Stimulated activated CD4-positive, alpha-beta T cell treated with anti-CD3 and anti-CD28 coated beads, Interleukin-1b, Interleukin-23, amount 100 ng/mL, for 4 hours (primary cell): ENCODE measurements at places on chromosomes 7 and 10.
A peak's percentile ranks its signal among the peaks of the same experiment; 100 is the strongest.

- no peak for DNase-seq
Measured at GRCh38 chr7:135768467-135768866, 19.9 kb upstream of the FAM180A start.

- no peak for DNase-seq
Measured at GRCh38 chr7:18459484-18460245, 35.9 kb upstream of the HDAC9 start.

DNA sequence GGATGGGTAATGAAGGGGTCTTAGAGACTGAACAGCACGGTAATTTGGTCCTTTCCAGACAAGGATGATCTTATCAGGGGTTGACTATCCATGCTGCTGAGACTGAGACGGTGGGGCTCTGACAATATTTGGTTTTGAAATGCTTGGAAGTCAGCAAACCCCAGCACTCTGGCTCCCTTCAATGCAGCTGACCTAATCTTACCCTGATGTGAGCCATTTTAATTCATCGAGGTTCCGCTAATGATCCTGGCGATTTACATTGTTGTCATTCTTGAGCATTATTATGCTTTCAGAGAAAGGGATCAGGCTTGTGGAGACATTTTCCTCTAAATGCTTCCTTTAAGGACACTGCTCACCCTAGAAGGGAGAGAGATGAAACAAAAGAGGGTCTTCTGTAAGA lies 114.6 kb upstream of the BMPER start:
- no peak for DNase-seq

GRCh38 chr7:111014079-111014478 lies 76.8 kb upstream of the LRRN3 start:
- no peak for DNase-seq

GRCh38 chr10:48931188-48931587 lies 8.5 kb downstream of the LRRC18 start:
- no peak for DNase-seq

DNA sequence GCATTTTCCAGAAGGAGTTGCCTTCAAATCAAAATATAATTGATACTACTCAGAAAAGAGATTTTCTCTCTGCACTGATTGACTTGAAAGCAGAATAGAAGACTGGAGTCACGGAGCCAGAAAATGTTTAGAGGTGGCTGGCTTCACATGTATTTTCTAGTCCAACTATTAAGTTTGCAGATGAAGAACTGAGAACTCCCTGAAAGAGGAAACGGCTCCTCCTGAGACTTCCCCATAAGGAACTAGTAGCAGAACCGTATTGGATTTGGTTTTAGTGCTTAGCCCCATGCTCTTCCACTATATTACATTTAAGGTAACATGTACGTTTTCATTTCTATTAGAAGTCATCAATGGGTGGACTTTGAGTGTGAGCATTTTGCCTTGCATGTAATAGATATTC lies 946.3 kb downstream of the CNTNAP2 start:
- DNase-seq: no peak

DNA sequence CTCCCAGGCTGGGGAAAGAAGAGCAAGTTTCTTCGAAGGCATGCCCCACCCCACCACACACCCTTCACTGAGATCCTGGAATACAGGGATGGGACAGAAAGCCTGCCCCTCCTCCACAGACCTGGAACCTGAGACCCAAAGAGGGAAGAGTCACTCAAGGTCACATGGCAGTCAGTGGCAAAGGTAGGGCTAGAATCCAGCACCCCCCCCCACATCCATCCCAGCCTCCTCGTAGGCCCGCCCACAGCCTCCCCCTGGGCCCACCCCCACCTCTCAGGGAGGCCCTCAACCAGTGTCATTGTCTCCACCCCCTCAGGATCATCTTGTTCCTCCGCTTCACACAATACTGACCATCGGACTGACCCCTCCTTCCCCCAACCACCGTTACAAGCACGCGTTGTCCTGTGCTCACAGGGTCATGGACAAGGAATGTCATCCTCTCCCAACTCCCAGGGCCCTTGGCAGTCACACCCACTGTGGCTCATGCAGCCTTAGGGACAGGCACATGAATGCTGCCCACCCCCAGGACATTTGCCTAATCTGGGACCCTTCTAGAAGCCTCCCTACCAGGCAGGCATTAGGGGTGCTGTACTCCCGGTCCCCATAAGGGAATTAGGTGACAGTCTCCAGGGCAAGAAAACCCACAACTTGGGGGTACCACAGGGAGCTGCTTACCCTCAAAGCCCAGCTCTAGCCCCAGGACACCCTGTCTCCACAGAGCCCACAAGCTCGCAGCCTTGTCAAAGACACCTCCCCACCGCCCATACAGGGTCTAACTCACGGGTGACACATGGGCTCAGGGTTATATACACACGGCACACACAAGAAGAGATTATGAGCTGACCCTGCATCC lies 1.4 kb downstream of the KCNH2 start:
- no peak for DNase-seq

GRCh38 chr10:86267286-86268195 lies 99.1 kb downstream of the GRID1 start:
- no peak for DNase-seq

- DNase-seq: no peak
Measured at GRCh38 chr7:139725077-139725476, 52.7 kb downstream of the HIPK2 start.

- no peak for DNase-seq
Measured at GRCh38 chr7:40865441-40866233, 730.8 kb downstream of the SUGCT start.

DNA sequence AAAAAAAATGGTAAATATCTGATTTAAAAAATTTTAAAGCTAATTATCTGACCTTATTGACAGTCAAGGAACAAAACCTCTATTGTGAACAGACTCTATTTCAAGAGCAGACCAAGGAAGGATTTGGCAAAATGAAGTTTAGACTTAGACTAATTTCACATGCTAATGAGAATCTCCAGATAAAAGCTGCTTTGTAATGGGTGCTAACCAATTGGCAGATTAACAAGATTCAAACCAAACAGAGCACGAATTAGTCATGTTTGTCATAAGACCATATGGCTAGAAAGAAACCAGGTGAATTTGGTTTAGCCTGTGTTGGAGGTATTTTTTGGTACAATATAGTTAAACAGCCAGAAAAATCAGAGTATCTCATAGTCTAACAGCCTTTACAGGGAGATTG lies 429.1 kb upstream of the NFE2L3 start:
- no peak for DNase-seq

- no peak for DNase-seq
Measured at GRCh38 chr7:149882248-149883047, 8.7 kb downstream of the ATP6V0E2 start.

- DNase-seq: no peak
Measured at GRCh38 chr10:129505500-129506075, 38.5 kb downstream of the MGMT start.

DNA sequence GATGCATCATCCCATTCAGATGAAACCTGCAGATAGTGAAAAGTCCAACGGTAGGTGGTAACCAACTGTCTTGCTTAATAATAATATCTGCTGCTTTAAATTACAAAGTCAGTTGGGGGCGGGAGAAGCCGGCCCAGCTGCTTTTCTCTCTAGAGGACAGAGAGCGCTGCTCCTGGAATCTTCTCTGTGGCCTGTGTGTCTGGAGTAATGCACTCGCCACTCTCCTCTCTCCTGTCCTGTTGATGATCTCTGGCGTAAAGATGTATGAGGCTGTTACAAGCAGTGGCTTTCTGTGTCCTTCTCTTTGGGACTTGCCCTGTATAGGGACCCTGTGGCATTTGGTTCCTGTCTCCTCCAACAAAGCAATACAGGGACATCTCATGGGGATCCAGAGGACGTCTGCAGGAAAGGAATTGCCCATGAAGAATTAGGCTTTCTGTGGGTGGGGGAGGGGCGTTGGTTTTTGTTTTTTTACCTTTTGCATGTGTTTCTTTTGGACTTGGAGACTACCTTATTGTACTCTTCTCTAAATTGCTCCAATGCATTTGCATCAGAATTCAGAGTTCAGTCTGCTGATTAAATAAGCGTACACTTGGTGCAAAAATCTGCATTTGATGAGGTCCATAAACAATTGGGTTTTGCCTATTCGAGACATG lies 231.6 kb downstream of the CELF2 start:
- no peak for DNase-seq

- DNase-seq: peak; percentile 13
Measured at GRCh38 chr10:6382081-6382480, 179.3 kb downstream of the PFKFB3 start.

GRCh38 chr7:1024331-1024841 lies 20.0 kb upstream of the GPR146 start:
- no peak for DNase-seq

DNA sequence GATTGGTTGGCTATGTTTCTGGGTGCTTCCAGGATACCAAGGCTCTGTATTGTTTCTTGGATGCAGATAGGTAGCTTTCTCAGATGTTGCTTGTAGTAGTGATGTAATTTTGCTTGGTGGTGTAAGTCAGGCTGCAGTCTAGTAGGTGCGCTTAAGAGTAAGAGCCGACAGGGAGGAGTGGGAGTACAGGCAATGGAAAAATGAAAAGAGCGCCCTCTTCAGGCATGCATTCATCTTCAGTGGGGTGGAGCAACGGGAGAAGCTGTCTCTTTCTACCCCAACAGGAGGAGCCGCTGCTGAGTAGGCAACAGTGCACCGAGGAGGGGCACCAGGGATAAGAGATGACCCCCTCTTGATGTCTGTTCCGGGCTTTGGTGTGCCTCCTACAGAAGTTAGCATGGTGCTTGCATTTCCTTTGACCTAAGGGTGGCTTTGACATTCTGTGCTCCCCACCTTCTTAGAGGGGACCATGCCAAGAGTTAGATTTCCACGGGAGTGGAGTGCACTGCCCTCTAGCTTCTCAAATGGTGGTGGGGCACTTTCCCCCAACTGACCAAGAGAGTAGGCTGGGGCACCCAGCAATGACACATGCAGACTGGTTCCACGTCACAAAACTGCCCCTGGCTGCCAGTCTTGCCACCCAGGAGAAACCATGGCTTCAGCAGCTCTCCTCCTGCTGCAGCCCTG lies 56.1 kb downstream of the ZNF783 start:
- DNase-seq: no peak

GRCh38 chr10:129046065-129046681 lies 420.9 kb upstream of the MGMT start:
- DNase-seq: no peak

GRCh38 chr7:115106316-115106715 lies 184.4 kb downstream of the MDFIC start:
- no peak for DNase-seq

DNA sequence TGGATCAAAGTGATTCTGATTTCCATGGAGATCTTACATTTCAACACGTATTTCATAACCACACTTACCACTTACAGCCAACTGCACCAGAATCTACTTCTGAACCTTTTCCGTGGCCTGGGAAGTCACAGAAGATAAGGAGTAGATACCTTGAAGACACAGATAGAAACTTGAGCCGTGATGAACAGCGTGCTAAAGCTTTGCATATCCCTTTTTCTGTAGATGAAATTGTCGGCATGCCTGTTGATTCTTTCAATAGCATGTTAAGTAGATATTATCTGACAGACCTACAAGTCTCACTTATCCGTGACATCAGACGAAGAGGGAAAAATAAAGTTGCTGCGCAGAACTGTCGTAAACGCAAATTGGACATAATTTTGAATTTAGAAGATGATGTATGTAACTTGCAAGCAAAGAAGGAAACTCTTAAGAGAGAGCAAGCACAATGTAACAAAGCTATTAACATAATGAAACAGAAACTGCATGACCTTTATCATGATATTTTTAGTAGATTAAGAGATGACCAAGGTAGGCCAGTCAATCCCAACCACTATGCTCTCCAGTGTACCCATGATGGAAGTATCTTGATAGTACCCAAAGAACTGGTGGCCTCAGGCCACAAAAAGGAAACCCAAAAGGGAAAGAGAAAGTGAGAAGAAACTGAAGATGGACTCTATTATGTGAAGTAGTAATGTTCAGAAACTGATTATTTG lies 15.3 kb downstream of the HNRNPA2B1 start:
- DNase-seq: no peak

DNA sequence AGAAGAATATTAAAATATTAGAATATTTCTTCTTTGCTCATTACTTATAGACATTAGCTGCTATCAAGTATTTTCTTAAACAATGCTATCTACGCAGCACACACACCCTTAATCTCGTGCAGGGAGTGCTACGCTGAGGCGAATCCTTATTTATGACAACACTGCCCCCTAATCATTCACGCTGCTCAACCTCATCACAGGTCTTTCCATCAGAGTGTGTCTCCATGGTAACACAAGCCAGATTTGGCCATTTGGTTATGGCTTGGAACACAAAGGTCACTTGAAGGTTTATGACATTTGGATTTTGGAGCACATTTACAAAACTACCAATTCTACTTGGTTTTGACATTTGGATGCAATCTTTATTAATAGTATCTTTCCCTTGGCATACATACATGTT lies 45.4 kb upstream of the MYO3A start:
- no peak for DNase-seq

GRCh38 chr10:119602241-119603095 lies 5.7 kb upstream of the TIAL1 start:
- no peak for DNase-seq

- DNase-seq: no peak
Measured at GRCh38 chr7:620056-620455, 100.4 kb upstream of the PDGFA start.

GRCh38 chr7:74579800-74580685 lies 77.5 kb upstream of the GTF2I start:
- no peak for DNase-seq

- no peak for DNase-seq
Measured at GRCh38 chr10:48767373-48768143, 82.9 kb downstream of the WDFY4 start.
